ENCODE measurements at places on chromosomes 11 and 22.

- no peak for DNase-seq
These were observed 22.8 kb downstream of the LARGE1 start for GRCh38 chr22:33897448-33897835.

DNA sequence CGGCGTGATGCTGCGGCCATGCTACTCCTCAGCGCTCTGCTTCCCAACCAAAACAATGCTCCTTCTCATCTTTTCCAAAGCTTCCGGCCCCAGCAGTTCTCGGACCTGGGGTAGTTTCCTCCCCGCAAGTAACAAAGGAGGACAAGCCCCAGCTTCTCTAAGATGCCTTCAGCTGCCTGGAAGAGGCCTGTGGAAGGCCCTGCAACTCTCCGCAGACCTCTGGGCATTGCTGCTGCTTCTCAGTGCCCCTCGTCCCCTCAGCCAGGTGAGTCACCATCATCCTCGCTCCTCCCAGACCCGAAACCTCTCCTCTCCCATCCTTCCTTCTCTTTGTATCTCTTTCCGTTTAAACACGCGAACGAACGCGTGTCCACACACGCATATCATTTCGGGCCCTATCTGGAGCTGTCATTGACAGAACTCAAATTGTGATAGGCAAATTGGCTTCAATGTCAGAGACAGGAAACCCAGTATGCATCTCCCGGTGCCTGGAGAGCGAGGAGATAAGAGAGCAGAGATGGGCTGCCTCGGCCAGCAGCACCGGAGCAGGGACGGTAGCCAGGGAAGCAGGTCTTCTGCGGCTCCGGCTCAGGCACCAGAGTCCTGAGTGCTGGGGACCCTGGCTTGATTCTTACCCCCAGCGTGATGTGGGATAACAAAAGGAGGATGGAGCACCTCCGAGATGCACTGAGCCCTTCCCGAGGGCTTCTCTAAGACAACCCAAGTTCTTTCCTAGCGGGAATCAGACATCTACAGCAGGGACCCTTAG is 22.0 kb upstream of the JAM3 start:
- DNase-seq, result no peak

GRCh38 chr11:69008737-69009440 is 4.2 kb downstream of the MRGPRF start:
- DNase-seq, result peak; percentile 98

GRCh38 chr22:48208894-48209293 is 1446.4 kb downstream of the TBC1D22A start:
- no peak for DNase-seq

- peak; percentile 87 for DNase-seq
These were observed 20.6 kb downstream of the PARVA start for GRCh38 chr11:12397931-12398334.

GRCh38 chr11:15605094-15605493 is 490.4 kb downstream of the INSC start:
- DNase-seq, result no peak

- no peak for DNase-seq
These were observed at the start of gene OR52A1 for GRCh38 chr11:5154657-5155056. Gene OR52A1, minus strand, starts transcription at chr11:5154757. Its CDS starts 2,388 bp downstream, at chr11:5152369.

- no peak for DNase-seq
These were observed 119.8 kb downstream of the ST3GAL4 start for GRCh38 chr11:126475014-126475991.

GRCh38 chr11:129230006-129230405 is 37.9 kb upstream of the ARHGAP32 start:
- DNase-seq, result no peak

DNA sequence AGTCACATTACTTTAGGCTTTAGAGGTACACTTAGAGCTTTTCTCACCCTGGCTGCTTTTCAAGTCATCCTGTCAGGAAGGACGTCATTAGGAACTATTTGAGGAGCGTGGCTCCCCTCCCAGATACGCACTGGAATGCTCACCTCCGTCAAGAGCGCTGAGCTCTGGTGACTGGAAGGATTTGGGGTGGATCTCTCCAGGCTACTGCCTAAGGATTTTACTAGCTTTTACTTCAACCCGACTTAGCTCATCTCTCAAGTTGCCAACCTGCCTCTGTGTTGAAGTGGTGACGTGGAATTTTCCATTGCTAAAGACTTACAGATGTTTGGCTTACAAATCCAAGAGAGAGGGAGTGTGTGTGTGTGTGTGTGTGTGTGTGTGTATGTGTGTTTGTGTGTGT is 355.3 kb upstream of the CCDC90B start:
- DNase-seq, result no peak
